ENCODE measurements at places on chromosomes 4 and X.

DNA sequence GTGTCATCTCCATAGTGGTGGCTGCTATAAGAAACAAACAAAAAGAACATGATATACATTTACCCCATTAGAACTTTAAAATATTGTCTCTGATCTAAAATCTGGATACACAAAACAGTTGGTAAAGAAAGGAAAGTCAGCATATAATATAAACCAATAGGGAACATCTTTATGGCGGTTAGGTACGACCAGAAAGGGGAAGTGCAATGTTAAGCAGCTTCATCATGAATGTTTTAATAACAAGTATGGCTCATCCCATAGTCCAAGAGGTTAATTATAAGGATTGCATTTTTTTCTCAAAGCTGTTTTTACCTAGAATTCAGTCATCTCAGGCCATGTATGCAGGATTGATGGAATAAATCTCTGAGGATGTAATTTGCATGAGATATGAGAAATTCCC is 1869.7 kb downstream of the PCDH7 start:
- no peak for DNase-seq

DNA sequence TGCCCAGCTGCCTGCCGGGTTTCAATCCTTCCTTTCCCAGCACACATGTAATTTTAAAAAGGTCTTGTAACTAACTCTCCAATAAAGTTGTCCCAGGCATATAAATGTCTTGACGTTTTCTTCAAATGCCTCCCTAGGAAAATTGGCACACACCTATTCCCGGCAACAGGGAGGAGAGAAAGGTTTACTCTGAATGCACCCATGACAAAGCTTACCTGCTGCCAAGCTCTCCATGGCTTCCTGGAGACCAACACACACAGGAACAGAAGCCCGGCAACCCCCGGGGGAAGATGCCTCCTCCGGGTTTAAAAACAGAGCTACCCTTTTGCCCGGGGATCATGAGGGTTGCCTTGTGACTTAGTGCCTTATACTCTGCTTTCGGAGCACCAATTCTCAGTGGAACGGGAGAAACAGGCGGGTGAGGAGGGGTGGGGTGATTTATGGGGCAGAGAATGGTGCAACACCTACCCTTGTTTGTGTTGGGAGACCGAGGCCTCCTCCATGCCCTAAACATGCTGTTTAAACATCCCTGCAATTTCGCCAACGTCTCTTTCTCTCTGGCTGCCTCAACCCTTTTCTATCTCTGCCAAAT is 4.8 kb upstream of the GYG2 start:
- no peak for DNase-seq

DNA sequence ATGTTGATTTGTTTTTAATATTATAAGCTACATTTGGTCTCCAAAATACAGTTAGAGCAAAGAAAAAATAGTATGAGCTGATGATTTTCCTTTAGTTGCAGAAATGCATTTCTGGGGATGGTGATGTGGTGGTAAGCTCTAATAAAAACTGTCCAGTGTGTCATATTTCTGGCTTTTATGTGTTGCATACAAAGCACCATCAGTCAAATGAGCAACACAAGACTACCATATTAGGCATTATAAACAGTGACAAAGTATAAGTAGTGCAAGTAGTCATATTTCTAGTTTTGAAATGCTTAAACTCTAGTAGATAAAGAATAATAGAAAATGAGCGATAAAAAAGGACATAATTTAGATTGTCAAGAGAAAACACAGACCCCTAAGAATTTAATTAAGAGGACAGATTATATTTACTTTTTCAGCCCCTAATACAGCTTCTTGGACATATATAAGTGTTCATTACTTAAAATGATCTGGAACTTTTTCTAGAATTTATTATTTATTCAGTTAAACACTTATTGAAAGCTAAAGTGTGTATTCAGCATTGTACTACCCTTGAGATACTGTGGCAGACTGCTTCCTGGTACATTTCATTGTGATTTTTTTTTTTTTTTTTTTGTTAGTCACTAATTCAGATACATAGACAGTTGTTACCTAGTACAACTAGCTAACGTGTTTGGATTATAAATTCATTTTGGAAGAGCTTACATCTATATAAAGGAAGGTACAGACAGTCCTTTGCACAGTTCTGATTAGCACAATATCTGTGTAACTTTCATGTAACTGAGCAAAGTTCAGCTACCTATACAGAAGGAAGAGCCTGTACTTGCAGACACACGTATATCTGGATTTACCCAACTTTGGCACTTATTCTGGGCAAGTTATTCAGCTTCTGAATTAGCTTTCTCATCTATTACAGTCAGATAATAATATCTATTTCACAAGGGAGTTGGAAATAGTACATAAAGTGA is 22.3 kb downstream of the RAP1GDS1 start:
- no peak for DNase-seq

GRCh38 chr4:176864238-176864637 is 71.5 kb upstream of the VEGFC start:
- DNase-seq = no peak

DNA sequence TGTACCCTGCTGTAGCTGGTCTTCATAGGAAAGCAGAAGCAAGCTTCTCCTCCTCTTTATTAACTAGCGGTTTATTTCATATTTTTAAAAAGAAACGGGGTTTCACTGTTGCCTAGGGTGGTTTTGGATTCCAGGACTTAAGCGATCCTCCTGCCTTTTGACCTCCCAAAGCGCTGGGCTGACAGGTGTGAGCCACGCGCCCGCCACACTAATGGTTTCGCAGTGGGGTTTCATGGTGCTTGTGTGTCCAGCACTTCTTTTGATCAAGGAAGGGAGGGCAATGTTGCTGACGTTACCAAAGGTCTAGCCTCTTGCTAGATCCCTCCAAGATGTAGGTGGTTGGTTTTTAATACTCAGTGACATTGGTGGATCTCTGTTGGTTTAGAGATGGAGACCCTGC is 1.4 kb downstream of the MAEA start:
- DNase-seq = no peak

DNA sequence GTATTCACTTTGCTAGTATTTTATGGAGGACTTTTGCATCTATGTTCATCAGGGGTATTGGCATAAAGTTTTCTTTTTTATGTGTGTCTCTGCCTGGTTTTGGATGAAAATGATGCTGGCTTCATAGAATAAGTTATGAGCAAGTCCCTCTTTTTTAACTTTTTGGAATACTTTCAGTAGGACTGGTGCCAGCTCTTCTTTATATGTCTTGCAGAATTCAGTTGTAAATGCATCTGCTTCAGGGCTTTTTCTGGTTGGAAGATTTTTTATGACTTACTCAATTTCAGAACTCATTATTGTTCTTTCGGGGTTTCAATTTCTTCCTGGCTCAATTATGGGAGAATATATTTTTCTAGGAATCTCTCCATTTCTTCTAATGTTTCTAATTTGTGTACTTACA is 9.1 kb upstream of the CSN2 start:
- no peak for DNase-seq

- no peak for DNase-seq
These were observed 175.7 kb upstream of the SPIN4 start for GRCh38 chrX:63526863-63527262.

- no peak for DNase-seq
These were observed 22.8 kb upstream of the HADH start for GRCh38 chr4:107966903-107967302.
